Stimulated activated CD8-positive, alpha-beta memory T cell treated with anti-CD3 and anti-CD28 coated beads, Interleukin-7, amount 100 ng/mL, for 1 hour (primary cell): ENCODE measurements at places on chromosomes 12 and 14.

- no peak for DNase-seq
Observed at GRCh38 chr12:89092297-89092696, 260.0 kb downstream of the DUSP6 start.

DNA sequence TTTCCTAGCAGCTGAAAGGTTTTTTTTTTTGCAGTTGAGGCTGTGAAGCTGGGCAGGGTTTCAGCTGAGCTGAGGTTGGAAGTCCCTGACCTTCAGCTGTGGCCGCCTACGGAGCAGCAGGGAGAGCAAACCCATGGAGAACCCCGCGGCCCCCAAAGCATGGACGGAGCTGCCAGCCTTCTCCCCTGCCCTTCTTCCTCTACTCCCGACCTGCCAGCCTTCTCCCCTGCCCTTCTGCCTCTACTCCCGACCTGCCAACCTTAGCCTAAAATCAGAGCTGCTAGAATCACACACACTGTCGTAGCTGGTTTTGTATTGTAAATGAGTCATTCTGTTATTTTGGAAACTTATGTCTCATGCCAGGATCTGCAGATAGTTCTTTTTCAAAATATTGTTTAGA lies 74.6 kb downstream of the PPP2R5C start:
- DNase-seq, result no peak

DNA sequence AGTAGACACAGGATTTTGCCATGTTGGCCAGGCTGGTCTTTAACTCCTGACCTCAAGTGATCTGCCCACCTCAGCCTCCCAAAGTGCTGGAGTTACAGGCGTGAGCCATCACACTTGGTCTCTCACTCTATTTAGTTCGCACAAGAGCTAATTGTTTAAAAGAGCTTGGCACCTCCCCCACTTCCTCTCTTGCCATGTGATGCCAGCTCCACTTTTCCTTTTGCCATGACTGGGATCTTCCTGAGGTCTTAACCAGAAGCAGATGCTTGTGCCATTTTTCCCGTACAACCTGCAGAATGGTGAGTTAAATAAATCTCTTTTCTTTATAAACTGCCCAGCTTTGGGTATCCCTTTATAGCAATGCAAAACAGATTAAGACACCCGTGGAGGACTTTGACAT lies 200.1 kb upstream of the FRMD6 start:
- DNase-seq, result no peak

- no peak for DNase-seq
Observed at GRCh38 chr14:47917344-47917954, 242.0 kb upstream of the MDGA2 start.

DNA sequence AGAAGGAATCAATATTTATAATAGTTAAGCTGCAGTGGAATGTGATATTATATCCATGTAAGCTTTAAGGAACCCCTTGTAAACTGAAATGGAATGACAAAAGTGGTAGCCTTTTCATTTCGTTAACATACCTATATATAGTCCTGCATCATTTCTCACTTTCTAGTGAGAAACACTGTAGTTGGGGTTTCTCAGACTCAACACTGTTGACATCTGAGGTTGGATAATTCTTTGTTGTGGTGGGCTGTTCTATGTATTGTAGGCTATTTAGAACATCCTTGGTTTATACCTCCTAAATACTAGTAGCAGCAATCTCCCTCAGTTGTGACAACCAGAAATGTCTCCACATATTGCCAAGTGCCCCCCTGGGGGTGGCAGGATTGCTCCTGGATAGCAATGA lies 79.1 kb downstream of the RAD52 start:
- DNase-seq, result no peak

DNA sequence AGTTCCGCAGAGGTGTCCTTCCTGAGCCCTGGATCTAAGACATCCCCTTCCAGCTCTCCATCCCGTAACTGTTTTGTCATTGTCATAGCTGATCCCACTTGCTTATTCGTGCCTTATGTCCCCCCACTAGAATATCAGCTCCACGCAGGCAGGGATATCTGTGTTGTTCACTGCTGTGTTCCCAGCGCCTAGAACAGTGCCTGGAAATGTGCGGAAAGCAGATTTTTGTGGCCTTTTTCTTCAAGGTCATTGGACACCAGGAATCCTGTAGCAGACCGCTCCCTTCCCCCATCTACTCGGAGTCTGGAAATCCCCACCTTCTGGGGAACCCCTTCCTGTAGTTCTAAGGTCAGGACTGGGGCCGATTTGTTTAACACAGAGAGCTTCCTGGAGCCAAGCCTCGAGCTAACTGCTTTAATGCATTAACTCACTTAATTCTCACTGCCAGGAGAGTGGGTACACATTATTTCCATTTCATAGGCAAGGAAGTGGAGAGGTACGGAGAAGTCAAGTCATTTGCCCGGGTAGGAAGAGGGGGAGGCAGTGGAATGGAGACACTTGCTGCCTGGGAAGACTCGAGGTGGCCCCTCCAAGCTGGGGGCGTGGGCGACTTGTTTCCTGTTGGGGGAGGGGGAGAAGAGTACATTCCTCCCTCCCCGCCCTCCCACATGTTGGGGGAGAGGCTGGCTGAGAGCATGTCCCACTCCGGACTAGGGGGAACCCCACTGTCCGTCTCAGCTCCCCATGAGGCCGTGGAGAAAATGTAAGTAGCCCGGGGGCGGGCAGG lies 1.2 kb upstream of the SH2B3 start:
- DNase-seq, result no peak

- DNase-seq, result no peak
Observed at GRCh38 chr12:3680919-3681594, 71.9 kb downstream of the CRACR2A start.

DNA sequence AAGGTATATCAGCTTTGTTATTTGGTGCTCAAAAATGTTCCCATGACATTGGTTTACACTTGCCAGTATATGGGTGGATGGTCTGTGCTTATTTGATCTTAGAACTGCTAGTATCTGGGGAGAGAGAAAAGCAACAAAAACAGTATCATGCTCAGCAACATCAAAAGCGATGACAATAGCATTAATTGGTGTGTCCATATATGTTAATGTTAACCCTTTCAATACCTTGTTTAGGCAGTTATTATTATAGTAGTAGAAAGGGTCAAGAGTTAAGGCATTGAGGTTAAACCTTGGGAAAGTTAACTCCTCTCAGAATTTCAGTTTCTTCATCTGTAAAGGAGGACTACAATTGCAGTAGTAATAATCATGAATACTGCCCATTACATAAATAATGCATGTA lies 37.4 kb upstream of the SLC38A2 start:
- DNase-seq, result no peak

DNA sequence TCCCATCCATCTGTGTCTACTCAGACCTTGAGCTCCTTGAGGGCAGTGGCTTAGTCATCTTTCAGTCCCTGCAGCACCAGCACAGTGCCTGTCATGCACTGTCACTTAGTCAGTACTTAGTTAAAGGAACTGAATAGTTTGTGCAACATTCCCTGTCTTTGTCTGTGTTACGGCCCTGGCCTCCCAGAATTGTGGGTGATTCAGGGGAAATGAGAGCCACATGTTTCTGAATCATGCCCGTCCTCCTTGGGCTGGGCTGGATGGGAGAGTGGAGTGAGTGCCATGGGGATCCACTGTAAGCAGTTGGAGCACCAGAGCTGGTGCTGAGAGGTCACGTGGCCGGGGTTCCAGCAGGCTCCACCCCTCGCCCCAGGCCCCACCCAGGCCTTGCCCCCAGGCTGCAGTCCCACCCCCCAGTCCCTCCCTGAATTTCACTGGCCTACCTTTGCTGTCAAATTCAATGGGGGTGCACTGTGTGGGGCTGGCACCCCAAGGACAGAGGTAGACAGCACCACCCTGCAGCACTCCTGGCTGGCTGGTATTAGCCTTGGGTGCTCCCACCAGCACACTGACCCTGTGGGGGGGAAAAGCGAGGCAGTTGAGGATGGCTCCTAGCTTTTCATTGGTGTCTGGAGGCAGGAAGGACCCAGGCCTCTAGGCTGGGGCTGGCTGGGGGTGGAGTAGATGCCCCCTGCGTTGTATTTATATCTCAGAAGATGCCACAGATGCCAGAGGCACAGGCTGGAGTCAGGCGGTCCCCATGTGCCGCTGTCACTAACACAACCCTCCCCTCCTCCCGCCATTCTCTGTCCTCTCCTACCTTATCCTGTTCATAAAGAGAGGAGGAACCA lies 7.5 kb downstream of the ITGA5 start:
- DNase-seq, result no peak

- DNase-seq, result no peak
Observed at GRCh38 chr14:81990312-81990761, 456.7 kb upstream of the SEL1L start.

- peak; percentile 48 for DNase-seq
Observed at GRCh38 chr14:90820958-90821357, 4.7 kb upstream of the TTC7B start.

DNA sequence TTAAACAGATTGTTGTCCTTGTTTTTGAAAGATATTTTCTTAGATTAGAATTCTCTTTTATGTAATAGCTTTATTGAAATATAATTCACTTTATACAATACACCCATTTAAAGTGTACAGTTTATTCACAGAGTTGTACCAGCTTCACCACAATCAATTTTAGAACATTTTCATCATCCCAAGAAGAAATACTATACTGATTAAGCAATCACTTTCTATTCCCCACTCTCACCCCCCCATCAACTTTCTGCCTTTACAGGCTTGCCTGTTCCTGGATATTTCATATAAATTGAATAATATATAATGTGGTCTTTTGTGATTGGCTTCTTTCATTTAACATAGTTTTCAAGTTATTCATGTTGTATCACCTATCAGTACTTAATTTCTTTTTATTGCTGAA lies 44.4 kb downstream of the ARHGAP5 start:
- DNase-seq, result no peak

- no peak for DNase-seq
Observed at GRCh38 chr12:113827539-113828114, 138.5 kb downstream of the RBM19 start.

DNA sequence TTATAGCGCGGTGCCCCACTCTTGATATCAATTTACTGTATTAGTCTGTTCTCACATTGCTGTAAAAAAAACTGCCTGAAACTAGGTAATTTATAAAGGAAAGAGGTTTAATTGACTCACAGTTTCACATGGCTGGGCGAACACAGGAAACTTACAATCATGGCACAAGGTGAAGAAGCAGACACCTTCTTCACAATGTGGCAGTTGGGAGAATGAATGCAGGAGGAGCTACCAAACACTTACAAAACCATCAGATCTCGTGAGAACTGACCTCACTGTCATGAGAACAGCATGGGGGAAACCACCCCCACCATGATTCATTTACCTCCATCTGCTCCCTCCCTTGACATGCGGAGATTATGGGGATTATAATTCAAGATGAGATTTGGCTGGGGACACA lies 42.3 kb downstream of the FBXO34 start:
- no peak for DNase-seq

GRCh38 chr12:41684997-41685396 lies 459.7 kb downstream of the GXYLT1 start:
- no peak for DNase-seq

DNA sequence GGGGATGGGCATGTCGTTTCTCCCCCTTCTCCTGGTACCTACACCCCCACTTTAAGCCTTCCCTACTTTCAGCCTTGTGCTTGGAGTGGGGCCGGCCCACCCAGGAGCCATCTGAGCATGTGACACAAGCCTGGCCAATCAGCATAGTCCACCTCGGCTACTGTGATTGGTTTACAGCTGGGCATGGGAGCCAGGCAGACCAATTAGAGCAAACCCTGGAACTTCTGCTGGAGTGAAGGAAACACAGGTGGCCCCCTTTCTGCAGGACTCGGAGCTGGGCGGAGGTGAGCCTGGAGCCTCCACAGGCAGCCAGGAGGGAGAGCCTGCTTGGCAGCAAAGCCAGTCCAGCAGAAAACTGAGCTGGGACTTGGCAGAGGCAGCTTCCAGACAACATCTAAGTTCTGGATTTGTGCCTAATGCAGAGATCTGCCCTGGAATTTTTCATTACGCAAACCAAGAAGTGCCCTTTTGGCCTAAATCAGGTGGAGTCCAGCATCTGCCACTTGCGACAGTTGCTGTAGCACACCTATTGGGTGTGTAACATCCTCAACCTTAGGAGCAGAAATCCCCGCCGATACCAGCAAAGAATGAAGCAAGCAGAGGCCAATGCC lies 59.5 kb downstream of the SCARB1 start:
- no peak for DNase-seq

DNA sequence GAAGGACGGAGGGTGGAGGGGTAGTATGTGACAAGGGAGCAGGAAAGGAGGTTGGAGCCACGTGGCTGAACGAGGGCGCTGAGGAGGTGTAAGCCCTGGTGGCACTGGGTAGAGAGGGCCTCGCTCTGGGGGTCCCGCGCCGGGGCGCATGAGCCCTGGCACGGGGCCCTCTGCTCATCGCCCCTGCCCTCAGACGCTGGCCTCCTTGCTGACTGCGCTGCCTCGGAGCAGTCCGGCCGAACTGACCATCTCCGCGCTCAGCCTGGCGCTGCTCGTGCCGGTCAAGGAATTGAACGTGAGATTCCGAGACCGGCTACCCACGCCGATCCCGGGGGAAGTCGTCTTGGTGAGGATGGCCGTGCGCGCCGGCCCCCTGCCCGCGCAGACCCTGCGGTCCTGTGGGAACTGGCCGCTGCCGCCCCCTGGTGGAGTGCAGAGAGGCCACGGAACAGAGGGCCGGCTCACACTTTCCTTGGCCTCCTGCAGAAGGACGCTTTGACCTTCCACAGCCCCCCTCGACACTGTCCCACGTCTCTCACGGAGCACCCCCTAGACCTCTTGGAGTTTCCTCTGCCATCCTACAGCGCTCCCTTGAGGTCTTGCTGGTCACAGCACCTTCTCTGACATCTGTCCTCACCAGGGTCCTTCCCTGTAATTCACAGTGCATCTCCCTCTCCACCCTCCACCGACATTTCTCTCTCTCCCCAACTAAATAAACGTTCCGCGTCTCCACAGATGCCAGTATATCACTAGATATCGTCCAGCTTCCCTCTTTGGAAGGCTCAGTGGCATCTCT lies 10.5 kb downstream of the ARHGEF25 start:
- DNase-seq, result no peak

GRCh38 chr14:71602524-71602923 lies 329.7 kb upstream of the RGS6 start:
- no peak for DNase-seq

DNA sequence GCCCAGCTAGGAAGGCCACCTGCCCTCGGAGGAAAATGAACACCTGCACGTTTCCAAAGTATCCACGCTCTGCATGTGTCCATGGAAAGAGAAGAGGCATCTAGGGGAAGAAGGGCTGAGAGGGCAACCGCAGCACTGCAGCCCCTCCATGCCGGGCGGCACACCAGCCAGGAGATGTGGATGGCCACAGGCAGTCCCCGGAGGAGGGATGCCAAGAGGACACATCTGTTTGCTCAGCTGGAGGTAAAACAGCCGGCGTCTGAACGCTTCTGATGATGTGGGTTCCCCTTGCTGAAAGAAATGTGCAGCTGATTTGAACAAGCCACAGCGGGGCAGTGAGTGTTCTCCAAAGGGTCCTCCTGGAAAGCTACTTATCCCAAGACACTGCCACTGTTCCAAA lies 34.0 kb downstream of the CHGA start:
- no peak for DNase-seq

DNA sequence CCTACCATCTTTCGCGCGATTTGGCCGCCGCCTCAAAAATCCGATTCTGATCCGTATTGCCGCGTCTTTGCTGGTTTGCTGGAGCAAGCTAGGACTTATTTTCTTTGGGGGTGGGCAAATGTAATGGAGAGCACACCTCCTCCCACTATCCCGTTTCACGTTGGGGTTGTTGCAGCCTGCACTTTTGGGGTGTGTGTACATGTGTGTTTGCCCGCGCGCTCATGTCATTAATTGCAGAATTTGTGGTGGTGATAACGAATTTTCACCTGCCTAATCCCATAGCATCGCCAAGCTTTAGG lies 657 bp downstream of the METAP2 start:
- DNase-seq, result no peak
